ENCODE measurements at places on chromosomes 3 and 15.

GRCh38 chr15:63277038-63277892 is at the start of gene APH1B:
APH1B (plus strand) TSS chr15:63277605; CDS start chr15:63277624, 19 bp downstream.
- peak; percentile 78 for DNase-seq

DNA sequence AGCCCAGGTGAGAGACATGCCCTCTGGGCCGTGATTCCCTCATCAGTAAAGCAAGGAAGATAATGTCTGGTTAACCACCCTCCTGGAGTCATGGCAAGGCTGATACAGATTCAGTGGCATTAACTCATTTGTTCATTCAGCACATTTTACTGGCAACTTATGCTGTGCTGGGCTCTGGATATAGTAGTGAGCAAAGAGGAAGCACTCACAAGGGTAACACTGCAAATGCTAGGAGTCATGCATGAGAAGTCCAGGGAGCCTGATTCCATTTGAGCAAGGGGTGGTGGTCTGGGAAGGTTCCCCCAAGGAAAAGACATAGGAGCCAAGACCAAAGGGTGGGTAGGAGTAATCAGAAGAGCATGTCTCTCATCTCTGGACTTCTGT is 50.2 kb downstream of the SMAD3 start:
- DNase-seq: no peak

GRCh38 chr15:73979636-73980035 is 12.5 kb downstream of the STOML1 start:
- peak; percentile 7 for DNase-seq

DNA sequence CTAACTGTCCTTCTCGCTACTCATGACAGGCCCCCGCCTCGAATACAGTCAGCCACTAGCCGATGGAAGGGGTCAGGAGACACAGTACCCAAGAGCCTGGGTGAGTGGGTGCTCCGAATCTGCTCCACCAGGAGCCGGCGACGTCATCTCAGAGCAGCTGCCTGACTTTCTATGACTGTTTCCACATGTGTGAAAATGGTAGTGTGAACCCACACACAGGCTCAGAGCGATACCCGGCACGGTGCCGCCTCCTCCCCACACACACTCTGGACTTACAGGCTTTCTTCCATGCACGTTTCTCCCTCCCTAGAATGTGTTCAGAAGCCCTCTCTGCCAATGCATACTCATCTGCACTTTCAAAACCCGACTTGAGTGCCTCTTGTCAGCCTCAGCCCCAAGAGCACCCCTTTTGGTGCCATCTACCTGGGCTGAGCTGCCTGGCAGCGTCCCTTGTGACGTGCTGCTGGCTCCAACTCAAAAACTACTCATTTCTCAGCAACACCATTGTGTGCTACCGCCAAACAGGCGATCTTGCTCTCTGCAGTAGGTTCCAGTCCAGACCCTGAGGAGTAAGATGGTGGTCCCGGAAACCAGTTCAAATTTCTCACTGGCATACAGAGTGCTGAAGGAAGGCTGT is 29.7 kb downstream of the VGLL4 start:
- no peak for DNase-seq

- DNase-seq: no peak
These were observed 349.3 kb upstream of the SOX2 start for GRCh38 chr3:181362378-181362777.

GRCh38 chr3:161401389-161401788 is 30.1 kb upstream of the SPTSSB start:
- no peak for DNase-seq

All from stimulated activated CD8-positive, alpha-beta memory T cell treated with anti-CD3 and anti-CD28 coated beads, Interleukin-4, amount 100 ng/mL, for 48 hours (primary cell).